Suprapubic skin (tissue), 4 donors: ENCODE measurements at places on chromosomes 12 and 14. TPM values are rescaled to one million over a fixed set of nuclear protein-coding genes. Genes with fewer than 3 reads are reported as not detected.

GRCh38 chr14:94097091-94097490 is 13.4 kb upstream of the IFI27 start:
- no peak overlapping the region for H3K4me3 ChIP-seq
- no peak overlapping the region for H3K27ac ChIP-seq
- H3K4me1 ChIP-seq = peaks cover 7% of the 10 kb centered on the region
- H3K27me3 ChIP-seq = no peaks in the 10 kb centered on the region
- DNase-seq = no peak

DNA sequence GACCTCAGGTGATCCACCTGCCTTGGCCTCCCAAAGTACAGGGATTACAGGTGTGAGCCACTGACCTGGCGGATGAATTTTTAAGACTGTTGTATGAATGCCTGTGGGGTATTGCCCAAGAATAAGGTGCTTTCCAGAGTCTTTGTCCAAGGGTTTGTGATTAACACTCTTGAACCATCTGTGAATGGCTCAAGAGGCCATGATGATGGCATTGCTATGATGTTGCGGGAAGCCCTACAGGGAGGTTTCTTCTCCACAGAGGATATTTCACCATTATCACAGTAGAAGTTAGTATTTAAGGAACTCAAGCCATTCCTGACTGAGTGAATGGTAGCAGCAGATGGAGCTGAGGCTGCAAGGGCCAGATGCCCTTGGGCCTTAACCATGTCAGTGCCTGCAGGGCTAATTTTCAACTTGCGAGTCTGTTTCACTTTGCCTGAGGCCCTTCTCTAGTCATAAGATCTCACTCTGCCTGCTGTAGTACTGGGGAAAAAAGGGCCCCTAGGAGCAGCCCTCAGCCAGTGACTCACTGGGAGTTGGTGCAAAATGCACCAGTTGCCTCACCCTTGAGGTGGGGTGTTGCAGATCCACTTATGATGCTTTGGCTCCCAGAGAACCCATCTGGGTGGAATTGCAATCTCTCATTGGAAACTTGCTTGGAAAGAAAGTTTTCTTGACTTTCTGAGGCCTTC is 108.6 kb upstream of the FLRT2 start:
- peaks cover 12% of the 10 kb centered on the region for H3K4me1 ChIP-seq
- no peak for DNase-seq
- no peak overlapping the region for H3K27ac ChIP-seq
- H3K27me3 ChIP-seq = no peaks in the 10 kb centered on the region
- H3K36me3 ChIP-seq = no peaks in the 10 kb centered on the region

DNA sequence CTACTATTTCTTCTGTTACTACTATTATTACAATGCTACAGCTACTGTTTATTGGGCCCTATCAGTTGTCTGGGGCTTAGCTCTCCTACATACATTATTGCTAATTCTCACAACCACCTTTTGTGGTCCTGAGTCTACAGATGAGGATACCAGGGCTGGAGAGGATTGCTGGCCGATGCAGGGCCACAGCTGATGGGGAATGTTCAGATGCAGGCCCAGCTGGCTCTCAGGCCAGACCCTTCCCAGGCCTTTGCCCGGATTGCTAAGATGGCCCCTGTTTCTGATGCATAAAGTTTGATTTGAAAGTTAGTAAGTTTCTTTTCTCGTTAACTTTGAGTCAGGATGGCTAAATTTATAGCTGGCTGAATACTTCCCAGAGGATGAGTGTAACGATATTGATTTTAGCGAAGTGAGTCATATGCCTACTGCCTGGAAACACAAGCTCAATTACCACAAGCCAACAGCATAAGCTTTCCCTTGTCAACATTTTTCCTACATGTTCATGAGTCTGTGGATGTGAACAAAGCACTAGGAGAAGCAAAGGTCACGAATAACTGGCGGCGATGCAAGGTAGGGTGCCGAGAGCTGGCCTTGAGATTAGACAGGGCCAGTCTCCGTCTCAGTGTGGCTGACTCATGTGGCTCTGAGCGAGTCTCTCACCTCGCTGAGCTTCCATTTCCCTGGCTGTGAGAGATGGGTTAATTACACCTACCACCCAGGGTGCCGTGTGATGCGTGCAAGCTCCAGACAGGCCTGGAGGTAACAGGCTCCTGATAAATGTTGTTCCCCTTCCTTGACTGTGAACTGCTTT is 111.0 kb downstream of the BEGAIN start:
- H3K4me1 ChIP-seq = peaks cover 8% of the 10 kb centered on the region
- no peaks in the 10 kb centered on the region for H3K36me3 ChIP-seq
- H3K4me3 ChIP-seq = no peak overlapping the region
- DNase-seq = no peak
- H3K27ac ChIP-seq = no peak overlapping the region
- H3K27me3 ChIP-seq = no peaks in the 10 kb centered on the region

DNA sequence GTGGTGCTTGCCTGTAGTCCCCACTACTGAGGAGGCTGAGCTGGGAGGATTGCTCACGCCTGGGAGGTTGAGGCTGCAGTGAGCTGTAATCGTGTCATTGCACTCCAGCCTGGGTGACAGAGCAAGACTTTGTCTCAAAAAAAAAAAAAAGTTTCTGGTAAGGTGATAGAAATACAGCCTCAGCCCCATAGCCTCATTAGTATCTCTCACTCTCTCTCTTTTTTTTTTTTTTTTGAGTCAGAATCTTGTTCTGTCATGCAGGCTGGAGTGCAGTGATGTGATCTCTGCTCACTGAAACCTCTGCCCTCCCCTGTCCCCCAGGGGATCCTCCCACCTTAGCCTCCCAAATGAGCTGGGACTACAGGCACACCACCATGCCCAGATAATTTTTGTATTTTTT is 19.2 kb downstream of the MTHFD1 start:
- H3K36me3 ChIP-seq = peaks cover 30% of the 10 kb centered on the region
- DNase-seq = no peak
- no peaks in the 10 kb centered on the region for H3K4me1 ChIP-seq
- no peak overlapping the region for H3K27ac ChIP-seq
- H3K27me3 ChIP-seq = no peaks in the 10 kb centered on the region

Gene TAS2R19
- 9.3 TPM for total RNA-seq

GRCh38 chr12:66600903-66601302 is 78.0 kb downstream of the GRIP1 start:
- H3K4me1 ChIP-seq = no peaks in the 10 kb centered on the region
- H3K27ac ChIP-seq = no peak overlapping the region
- no peak for DNase-seq
- no peaks in the 10 kb centered on the region for H3K27me3 ChIP-seq
- no peak overlapping the region for H3K4me3 ChIP-seq

Gene PUS1
- 16.3 TPM for total RNA-seq

Gene STXBP6
- 51.8 TPM for total RNA-seq

Gene TMEM63C
- 32.8 TPM for total RNA-seq

DNA sequence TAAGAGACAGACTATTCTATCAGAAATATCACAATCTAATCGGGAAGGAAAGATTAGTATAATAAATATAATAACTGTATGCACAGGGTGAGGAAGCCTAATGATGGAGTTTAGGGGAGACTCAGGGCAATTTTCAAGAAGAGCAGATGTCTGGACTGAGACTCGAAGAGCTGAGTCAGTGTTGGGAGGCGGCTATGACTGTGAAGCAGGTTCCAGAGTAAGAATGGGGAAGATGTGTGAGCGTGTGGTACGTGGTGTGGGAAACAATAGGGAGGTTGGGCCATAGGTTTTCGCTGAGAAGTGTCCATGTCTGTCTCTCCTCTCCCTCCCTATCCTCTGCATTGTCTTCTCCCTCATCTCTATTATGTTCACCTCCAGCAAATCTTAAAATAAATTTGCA is 85.6 kb downstream of the LMO3 start:
- H3K4me1 ChIP-seq = no peaks in the 10 kb centered on the region
- no peak overlapping the region for H3K4me3 ChIP-seq
- H3K27ac ChIP-seq = no peak overlapping the region
- DNase-seq = no peak
- no peaks in the 10 kb centered on the region for H3K36me3 ChIP-seq

Gene APOF
- not detected for total RNA-seq

Gene MRPL51
- total RNA-seq = 28.0 TPM

Gene SIRT4
- total RNA-seq = 4.4 TPM

Gene DPPA3
- total RNA-seq = not detected

GRCh38 chr14:90400904-90401561 is 4.2 kb downstream of the CALM1 start:
- peaks cover 57% of the 10 kb centered on the region for H3K36me3 ChIP-seq
- no peak overlapping the region for H3K27ac ChIP-seq
- no peak overlapping the region for H3K4me3 ChIP-seq
- peaks cover 45% of the 10 kb centered on the region for H3K4me1 ChIP-seq

GRCh38 chr14:51724650-51725049 is 72.9 kb downstream of the FRMD6 start:
- no peak for DNase-seq
- H3K27ac ChIP-seq = no peak overlapping the region
- H3K27me3 ChIP-seq = no peaks in the 10 kb centered on the region
- no peak overlapping the region for H3K4me3 ChIP-seq
- peaks cover 82% of the 10 kb centered on the region for H3K36me3 ChIP-seq

DNA sequence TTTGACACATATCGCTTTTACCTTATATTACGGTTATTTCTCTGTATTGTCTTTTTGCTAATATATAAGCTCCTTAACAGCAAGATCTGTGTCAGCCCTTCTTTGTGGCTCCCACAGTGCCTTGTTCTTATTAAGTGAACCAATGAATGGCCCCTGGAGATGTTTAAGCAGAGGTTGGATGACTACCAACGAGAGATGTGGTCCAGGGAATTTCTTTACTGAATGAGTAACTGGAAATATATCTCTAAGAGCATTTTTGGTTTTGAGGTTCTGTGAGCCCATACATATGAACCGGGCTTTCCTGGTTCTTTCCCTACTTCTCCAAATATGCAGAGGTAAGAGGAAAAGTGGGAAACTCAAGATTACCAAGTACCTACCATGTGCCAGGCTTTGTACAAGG is 23.5 kb downstream of the CALCOCO1 start:
- no peaks in the 10 kb centered on the region for H3K36me3 ChIP-seq
- peaks cover 43% of the 10 kb centered on the region for H3K27me3 ChIP-seq
- no peak overlapping the region for H3K27ac ChIP-seq
- no peak for DNase-seq
- H3K4me3 ChIP-seq = no peak overlapping the region

DNA sequence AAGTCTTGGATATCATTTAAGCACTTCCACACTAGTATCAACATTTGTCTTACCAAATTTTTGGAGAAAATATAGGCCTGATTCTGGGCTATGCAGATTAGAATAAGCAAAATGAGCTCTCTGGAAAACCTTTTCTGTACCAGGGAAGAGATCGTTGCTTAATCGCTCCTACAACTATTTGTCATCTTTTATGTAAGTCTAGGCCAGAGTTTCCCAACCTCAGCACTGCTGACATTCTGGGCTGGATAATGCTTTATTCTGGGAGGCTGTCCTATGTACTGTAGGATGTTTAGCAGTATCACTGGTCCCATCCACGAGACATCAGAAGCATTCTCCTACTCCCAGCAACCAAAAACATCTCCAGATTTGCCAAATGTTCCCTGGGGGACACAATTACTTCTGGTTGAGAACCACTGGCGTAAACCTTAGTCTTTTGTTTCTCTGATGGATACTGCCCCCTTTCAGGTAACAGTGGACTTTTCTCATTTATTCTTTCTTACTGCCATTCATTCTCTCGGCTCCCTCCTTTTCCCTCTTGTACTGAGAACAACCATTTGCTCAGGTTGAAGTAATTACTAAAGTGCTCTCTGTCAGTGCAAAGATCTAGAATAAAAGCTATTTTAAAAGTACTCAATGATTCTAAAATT is 316.9 kb upstream of the E2F7 start:
- H3K36me3 ChIP-seq = no peaks in the 10 kb centered on the region
- DNase-seq = no peak
- H3K4me3 ChIP-seq = no peak overlapping the region
- no peaks in the 10 kb centered on the region for H3K27me3 ChIP-seq
- H3K4me1 ChIP-seq = no peaks in the 10 kb centered on the region

Gene ZC2HC1C
- 2.0 TPM for total RNA-seq

Gene TAS2R42
- total RNA-seq = not detected

DNA sequence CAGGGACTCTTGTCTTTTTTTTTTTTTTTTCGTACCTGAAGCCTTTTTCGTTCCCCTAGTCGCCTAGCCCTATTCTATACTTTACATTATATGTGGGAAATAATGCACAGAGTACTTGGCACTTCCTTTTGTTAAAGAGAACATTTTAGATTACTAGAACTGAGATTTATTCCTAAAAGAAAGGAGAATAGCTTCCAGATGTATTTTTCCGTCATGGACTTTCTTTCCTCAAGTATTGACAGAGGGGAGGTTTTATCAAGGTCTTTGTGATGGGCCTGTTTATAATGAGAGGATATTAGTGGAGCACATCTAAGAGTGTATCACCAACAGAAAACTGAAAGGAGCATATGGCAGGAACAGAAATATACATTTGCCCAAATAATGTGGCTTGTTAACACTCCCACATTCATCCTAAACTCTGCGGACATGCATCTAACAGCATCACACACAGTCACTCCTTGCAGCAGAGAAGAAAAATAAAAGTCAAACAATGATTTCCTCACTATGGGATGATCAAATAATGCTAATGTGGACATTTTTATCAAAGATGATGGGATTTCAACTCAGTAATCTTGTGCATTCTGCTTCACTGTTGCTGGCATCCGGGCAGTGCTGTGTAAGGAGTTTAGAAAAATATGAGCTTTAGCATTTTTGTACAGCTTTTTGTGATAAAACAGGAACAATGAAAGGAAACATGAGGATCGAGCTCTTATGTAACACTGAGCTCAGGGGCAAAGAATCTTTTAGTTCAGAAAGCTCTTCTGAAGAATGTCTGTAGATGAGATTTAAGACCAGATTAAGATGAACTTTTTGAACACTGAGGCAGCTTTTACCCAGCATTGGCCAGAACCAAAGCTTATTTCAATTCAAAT is 183.1 kb downstream of the EGLN3 start:
- H3K4me3 ChIP-seq = no peak overlapping the region
- H3K27me3 ChIP-seq = no peaks in the 10 kb centered on the region
- no peaks in the 10 kb centered on the region for H3K36me3 ChIP-seq
- no peak for DNase-seq

Gene ADAMTS20
- not detected for total RNA-seq

Gene PIGH
- total RNA-seq = 50.5 TPM

Gene PLA2G1B
- not detected for total RNA-seq

- peak overlapping the region; percentile 62 for H3K4me3 ChIP-seq
- no peaks in the 10 kb centered on the region for H3K27me3 ChIP-seq
- peaks cover 11% of the 10 kb centered on the region for H3K4me1 ChIP-seq
- DNase-seq = no peak
Observed at GRCh38 chr12:70605976-70606375, 31.3 kb downstream of the PTPRB start.

GRCh38 chr12:87661786-87662377 is 367.3 kb downstream of the C12orf50 start:
- no peak overlapping the region for H3K27ac ChIP-seq
- peak overlapping the region; percentile 23 for H3K4me3 ChIP-seq
- no peak for DNase-seq

GRCh38 chr14:94588311-94588710 is 7.1 kb downstream of the SERPINA5 start:
- no peak overlapping the region for H3K27ac ChIP-seq
- H3K36me3 ChIP-seq = no peaks in the 10 kb centered on the region
- H3K4me3 ChIP-seq = no peak overlapping the region
- H3K4me1 ChIP-seq = no peaks in the 10 kb centered on the region

Gene DEGS2
- 102 TPM for total RNA-seq

Gene ISM2
- not detected for total RNA-seq

GRCh38 chr14:56423544-56423943 is 156.1 kb upstream of the TMEM260 start:
- no peak for DNase-seq
- H3K4me1 ChIP-seq = peaks cover 12% of the 10 kb centered on the region
- no peak overlapping the region for H3K27ac ChIP-seq

- H3K27me3 ChIP-seq = no peaks in the 10 kb centered on the region
- peaks cover 6% of the 10 kb centered on the region for H3K36me3 ChIP-seq
- peaks cover 11% of the 10 kb centered on the region for H3K4me1 ChIP-seq
- no peak overlapping the region for H3K27ac ChIP-seq
- DNase-seq = no peak
Observed at GRCh38 chr14:39372656-39373055, 59.6 kb downstream of the FBXO33 start.
